Esophagus mucosa (tissue), 1 donor: ENCODE measurements at places on chromosomes 7 and 10.
A peak's percentile ranks its signal among the peaks of the same experiment; 100 is the strongest.

- ATAC-seq = no peak
Measured at GRCh38 chr10:107072028-107072427, 92.5 kb downstream of the SORCS1 start.

DNA sequence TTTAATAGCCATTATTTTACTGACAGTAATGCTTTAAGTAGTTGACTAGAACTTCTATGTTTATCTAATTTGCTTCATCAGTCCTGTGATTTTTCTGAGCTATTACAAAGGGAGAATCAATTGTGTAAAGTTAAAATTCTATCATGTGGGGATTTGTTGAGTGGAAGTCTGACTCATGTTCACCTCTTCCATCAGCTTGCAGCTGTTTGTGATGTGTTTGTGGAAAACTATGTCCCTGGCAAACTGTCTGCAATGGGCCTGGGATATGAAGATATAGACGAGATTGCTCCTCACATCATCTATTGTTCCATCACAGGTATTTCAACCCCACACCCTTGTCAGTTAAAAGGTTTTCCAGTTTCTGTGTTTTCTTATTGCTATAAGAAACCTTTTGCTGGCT, 59.9 kb downstream of the SUGCT start:
- no peak for ATAC-seq

- ATAC-seq = peak; percentile 58
Measured at GRCh38 chr10:109895095-109895818, 28.1 kb downstream of the XPNPEP1 start.

- ATAC-seq = no peak
Measured at GRCh38 chr10:59934701-59935100, 28.3 kb upstream of the CCDC6 start.

- ATAC-seq = no peak
Measured at GRCh38 chr7:102117743-102118142, 168.9 kb upstream of the SH2B2 start.

- ATAC-seq = no peak
Measured at GRCh38 chr7:116691664-116692063, 19.7 kb downstream of the MET start.

DNA sequence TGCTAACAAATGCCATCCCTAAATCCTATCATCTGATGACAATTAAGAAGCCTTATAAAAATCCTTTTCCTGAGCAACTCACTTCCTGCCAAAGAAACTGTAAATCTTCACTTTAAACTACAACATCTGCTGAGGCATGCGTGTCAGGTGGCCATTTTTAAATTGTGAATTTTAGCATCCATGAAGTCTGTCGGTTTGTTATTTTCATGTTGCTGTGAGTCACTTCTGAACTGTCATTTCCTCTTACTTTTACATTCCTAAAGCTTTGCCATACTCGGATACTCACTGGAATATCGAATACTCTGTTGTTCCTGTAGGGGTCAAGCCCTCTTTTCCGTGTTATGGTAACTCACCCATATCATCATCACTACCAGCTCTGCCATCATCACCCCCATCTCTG, 34.3 kb upstream of the TMEM26 start:
- no peak for ATAC-seq
